Cortex of kidney (tissue), 1 donor: ENCODE measurements at places on chromosomes 6 and 20.

GRCh38 chr6:133380047-133380446, 138.9 kb downstream of the EYA4 start:
- no peak for DNase-seq

DNA sequence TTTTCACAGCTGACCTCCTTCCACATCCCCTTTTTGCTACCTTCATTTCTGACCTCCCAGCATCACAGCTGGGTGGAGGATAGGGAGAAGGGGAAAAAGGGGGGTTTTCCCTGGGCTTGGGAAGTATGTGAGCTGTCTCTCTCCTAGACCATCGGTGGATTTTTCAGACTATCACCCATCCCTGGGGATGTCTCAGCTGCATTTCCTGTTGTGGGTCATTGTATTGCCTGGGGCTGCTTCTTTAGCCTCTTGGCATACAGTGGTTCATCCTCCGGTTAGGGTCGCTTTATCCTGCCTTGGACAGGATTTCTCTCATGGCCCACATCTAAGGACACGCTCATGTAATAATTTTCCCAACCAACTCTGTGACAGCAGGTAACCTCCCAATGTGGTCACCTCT, 142.5 kb upstream of the ARG1 start:
- no peak for DNase-seq

GRCh38 chr20:32829311-32830005, 9.7 kb downstream of the MAPRE1 start:
- no peak for DNase-seq

DNA sequence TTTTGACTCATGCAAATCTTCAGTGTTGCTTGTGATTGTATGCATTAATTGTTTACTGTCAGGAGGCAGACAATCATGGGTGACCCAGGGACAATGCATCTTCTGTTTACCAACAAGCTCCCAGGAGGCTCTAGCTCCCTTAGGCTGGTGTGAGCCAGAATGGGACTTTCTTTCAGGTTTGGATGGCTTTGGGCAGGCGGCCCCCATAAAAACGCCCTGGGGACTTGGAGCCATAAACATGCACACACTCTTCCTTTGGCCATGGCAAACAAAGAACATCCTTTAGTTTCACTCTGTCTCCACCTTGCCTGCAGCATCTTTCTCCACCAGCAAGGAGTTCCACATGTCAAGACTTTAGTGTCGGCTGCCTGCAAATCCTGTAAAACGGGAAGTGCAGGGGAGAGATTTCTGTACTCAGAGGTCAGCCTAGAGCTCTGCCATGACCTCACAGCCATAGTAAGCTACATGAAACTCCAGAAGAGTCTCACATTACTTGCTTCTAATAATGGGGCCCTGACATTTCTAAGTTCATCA, 127.6 kb downstream of the MAP3K7 start:
- DNase-seq = no peak

- no peak for DNase-seq
Observed at GRCh38 chr6:162306616-162307015, 420.9 kb downstream of the PRKN start.

GRCh38 chr6:152012227-152012626, 204.7 kb downstream of the ESR1 start:
- DNase-seq = no peak

DNA sequence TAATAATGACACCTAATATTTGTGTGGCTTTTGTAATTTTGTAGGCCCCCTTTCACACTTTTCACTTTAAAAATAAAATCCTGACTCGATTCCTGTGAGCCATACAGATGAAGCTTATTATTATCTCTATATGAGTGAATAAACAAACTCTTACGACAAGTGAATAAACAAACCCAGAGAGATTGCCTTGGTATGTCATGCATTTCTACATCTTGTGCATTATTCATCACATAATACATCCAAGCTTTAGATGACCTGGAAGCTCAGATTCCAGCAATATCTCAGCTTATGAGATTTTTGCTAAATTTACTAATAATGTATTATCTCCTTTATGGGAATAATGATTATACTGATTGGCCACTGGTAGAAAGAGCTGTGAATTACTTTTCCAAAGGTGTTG, 248.2 kb downstream of the TBX18 start:
- DNase-seq = no peak

GRCh38 chr20:23127506-23128279, 41.6 kb upstream of the CD93 start:
- no peak for DNase-seq
